ENCODE measurements at places on chromosomes 7 and 10.

DNA sequence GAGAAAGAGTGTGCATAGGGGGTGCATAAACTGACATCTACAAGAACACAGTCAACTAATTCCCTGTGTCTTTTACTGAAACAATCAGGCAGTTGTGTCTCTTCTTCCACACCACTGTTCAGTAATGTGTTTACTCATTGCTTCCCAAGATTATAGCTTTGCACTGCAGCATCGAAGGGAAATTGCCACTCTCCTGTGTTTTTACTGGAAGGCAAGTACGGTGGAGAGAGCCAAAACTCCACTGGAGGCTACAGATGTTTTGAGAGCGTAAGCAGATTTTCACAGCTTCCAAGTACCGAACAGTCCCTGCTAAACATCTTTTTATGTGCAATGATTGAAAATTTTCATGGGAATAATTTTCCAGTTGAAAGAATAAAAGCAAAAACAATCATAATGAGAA is 510.5 kb upstream of the AKR1E2 start:
- peak; percentile 39 for DNase-seq

GRCh38 chr7:142413280-142414000 is 155.6 kb upstream of the PRSS58 start:
- no peak for DNase-seq

DNA sequence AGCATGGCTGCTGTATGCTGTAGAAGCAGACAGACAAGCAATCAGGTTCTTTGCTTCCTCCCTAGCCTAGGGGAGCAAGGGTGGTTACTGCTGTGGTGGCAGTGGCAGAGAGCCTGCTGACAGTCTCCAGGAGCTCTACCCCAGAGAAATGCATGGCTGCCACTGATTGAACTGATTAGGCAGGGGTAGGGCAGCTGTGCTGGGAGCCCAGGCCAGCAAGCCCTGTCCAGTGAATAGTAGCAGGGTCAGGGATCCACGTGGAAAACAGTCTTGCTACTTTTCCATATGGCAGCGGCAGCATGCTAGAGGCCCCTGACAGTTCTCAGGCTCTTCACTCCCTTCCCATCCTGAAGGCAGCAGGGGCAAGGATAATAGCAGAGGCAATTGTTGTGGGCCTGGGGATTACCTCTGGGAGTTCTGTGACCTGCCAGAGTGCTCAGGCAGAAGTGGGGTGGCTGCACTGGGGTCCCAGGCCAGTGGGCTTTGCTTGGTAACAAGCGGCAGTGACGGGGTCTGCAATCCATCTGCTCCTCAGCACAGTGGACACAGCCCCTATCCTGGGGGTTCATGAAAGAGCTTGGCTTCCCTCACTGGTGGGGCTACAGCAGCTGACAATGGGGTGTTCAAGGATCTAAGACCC is 558.8 kb upstream of the GHITM start:
- DNase-seq = no peak

- DNase-seq = peak; percentile 59
Observed at GRCh38 chr10:16663444-16663843, 141.8 kb upstream of the C1QL3 start.

- no peak for DNase-seq
Observed at GRCh38 chr7:5238500-5238899, 44.2 kb upstream of the SLC29A4 start.

DNA sequence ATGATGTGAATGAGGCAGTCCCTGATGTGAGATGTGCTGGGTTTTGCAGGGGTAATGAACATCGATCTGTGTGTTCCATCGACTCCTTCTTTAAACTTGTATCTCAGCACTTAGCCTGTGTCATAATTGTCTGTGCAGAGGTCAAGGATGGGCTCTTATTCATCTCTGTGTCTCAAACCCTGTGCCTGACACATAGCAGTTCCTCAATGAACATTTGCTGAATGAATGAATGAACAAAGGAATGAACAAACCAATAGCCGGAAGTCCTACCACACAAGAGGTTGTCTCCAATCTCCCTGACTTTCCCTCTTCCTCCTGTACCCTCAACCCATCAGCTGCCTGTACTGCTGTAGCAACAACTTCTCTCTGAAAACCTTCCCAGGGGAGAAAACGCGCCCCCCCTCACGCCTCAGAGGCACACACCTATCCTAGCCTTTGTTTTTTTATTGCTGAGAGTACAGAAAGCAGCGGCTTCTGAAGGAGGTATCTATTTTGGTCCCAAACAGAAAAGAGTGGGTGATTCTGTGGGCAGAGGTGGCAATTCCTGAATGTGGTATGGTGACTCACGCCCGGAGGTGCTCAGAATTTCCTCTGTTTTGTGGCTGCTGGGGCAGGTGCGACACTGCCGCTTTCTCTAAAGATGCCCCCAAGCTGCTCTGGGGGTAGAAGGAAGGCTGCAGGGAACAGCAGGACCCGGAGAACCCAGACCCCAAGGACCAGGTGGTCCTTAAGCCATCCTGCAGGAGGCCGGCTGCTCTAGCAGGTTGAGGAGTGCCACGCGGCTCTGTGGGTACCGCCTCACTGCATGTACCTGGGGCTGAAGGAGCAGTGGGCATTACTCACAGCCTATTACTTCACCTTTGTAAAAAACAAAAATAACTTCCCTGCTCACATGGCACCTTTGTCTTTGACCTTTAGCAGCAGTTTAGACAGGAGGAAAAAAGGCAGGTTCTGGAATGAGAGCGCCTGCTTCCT is 9.6 kb downstream of the IL2RA start:
- no peak for DNase-seq

DNA sequence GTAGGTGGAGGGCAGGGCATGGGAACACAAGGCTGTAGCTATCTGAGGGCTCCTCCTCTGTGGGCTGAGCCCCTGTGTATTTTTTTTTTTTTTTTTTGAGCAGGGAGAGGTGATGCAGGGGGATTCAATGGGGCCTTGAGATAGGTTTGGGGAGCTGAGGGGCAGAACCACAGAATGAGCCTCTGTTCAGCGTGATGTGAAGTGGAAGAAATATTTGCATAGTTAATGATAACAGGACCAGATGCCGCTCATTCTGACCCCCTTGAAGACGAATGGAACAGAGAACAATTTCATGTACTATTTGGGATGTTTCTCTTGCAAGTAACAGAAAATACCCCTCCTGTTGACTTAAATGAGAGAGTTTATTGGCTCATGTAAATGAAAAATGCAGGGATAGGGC is 69.7 kb upstream of the EMX2 start:
- DNase-seq = no peak

DNA sequence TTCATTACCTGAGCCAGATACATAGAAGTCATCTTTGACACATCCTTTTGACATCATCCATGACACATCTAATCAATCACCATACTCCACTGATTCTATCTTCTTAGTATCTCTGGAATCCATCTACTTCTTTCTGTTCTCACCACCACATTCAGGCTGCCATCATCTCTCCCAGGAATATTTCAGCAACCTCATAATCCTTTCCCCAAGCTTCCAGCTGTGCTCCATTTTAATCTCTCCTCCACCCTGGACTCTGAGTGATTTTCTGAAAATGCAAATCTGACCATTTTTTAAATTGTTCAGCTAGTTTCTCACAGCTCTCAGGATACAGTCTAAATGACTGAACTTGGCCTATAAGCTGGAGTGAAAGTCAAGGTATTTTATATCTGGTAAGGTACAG is 2.5 kb upstream of the BTRC start:
- DNase-seq = no peak

GRCh38 chr7:115728518-115728917 is 302.0 kb downstream of the TFEC start:
- no peak for DNase-seq
